ENCODE measurements at places on chromosomes 3 and 15.

GRCh38 chr3:12553921-12554391 lies 2.9 kb upstream of the MKRN2 start:
- no peak for DNase-seq

GRCh38 chr3:194376241-194376560 lies 6.7 kb upstream of the LRRC15 start:
- no peak for DNase-seq

DNA sequence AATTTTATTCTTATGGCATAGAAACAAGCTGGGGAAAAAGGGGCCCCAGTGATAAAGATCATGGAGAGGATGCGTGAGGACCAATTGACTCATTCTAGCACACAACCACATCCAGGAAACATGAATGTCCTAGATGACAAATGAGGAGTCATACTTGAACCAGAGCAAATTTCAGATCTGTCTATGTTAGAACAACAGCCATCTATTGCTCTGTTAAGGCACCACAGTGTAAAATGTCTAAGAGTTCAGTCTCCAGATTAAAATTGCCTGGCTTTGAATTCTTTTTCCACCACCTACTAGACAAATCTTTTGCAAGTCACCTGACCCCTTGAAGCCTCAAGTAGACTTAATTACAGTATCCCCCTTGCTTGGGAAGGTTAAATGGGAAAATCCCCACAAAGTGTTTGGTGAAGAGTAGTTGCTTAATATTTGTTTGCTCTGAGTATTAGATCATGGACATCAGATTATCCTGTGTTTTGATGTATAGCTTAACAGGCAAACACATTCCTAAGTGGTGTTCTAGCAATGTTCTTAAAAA lies 258.7 kb upstream of the TGFBR2 start:
- no peak for DNase-seq

GRCh38 chr15:72604794-72605193 lies 49.7 kb upstream of the GOLGA6B start:
- no peak for DNase-seq

- no peak for DNase-seq
Measured at GRCh38 chr15:40436892-40437751, 3.6 kb upstream of the BAHD1 start.

DNA sequence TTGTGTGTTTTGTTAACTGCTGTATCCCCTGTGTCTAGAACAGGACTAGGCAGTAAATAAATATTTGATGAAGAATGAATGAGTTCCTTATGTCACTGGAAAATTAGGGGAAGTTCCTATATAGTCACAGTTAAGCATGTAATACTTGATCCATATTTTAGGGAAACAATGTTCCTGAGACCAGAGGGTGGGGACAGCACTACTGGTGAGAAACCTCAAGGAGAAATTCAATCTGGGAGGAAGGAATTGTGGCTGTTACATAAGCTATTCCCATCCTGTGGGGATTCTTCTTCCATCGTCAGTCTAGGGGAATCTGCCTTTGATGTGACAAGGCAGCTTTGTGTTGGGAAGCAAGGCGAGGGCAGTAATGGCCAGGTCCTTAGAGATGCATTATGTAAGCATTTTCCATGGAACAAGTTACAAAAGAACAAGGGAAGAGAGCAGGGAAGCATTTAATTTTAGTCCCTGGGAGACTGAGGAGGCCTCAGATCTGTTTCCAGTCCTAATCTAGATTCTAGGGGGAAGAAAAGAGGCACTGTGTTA lies 219.3 kb upstream of the TTC14 start:
- DNase-seq: no peak

DNA sequence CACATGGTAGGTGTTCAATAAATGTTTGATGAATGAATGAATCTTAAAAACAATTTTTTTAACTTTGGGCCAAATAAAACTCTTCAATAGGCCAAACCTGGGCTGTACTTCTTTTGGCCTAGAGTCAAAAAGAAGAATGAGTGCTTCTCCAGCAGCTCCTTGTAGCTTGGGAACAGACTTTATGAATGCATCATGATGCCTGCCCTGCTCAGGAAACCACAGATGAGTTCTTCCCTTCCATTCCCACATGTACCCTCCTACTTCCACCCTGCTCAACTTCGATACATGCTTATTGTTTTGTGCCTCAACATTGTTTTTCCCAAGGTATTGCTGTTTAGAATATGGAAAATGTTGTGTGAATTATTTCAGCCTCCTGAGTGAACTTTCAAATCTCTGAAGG lies 87.0 kb downstream of the FILIP1L start:
- DNase-seq: no peak

- DNase-seq: no peak
Measured at GRCh38 chr3:135891121-135891520, 74.4 kb upstream of the PPP2R3A start.

- no peak for DNase-seq
Measured at GRCh38 chr3:111955876-111956275, 22.9 kb upstream of the ABHD10 start.

- no peak for DNase-seq
Measured at GRCh38 chr15:96160800-96161199, 169.7 kb upstream of the NR2F2 start.

DNA sequence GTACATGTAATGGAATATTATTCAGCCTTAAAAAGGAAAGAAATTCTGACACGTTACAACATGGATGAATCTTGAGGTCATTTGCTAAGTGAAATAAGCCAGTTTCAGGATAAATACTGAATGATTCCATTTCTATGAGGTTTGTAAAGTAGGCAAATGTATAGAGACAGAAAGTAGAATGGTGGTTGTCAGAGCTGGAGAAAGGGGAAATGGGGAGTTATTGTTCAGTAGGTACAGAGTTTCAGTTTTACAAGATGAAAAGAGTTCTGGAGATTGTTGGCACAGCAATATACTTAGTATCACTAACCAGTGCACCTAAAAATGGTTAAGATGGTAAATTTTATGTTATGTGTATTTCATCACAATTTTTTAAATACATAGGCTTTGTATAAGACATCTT lies 60.6 kb downstream of the USP8 start:
- DNase-seq: no peak

GRCh38 chr3:66778777-66779176 lies 219.3 kb upstream of the KBTBD8 start:
- DNase-seq: no peak

DNA sequence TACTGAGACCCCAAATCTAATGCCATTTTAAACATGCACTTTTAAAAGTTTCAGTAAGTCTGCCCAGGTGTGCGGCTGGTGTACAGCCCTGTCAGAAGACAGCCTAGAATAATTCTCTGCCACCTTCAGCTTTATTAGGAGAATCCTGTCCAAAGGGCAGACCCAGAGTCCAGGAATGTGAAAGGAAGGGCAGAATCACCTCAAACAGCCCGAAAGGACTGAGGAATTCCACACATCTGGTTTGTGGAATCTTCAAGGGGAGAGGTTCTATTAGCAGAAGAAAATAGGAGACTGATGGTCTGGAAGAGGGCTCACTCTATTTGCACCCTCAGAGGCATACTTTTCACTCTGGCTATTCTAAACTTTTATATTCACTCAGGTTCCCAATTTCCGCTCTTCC lies 46.6 kb downstream of the TYRO3 start:
- no peak for DNase-seq
